Activated T-cell treated with anti-CD3 and anti-CD28 coated beads for 48 hours (primary cell): ENCODE measurements at places on chromosomes 4 and X.

- DNase-seq: no peak
Observed at GRCh38 chr4:171636606-171637005, 176.6 kb upstream of the GALNTL6 start.

- no peak for DNase-seq
Observed at GRCh38 chrX:71167031-71167781, 22.6 kb downstream of the NLGN3 start.

- DNase-seq: no peak
Observed at GRCh38 chr4:112604589-112604988, 32.1 kb downstream of the ZGRF1 start.

DNA sequence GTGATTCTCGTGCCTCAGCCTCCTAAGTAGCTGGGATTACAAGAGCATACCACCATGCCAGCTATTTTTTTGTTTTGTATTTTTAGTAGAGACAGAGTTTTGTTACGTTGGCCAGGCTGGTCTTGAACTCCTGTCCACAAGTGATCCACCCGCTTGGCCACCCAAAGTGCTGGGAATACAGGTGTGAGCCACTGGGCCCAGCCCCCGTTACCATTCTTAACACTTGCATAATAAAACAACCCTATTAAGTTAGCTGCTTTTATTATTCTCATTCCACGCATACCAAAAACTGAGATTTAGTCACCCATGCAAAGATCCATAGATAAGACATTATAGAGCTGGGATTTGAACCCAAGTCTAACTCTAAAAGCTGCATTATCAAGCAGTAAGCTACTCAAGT, 6.0 kb upstream of the TEX13A start:
- DNase-seq: no peak

GRCh38 chrX:68794461-68794860, 34.4 kb upstream of the EFNB1 start:
- no peak for DNase-seq

- DNase-seq: peak; percentile 61
Observed at GRCh38 chrX:154308108-154308946, 12.7 kb downstream of the TKTL1 start.

GRCh38 chrX:3076416-3076991, 35.2 kb downstream of the ARSF start:
- DNase-seq: no peak

DNA sequence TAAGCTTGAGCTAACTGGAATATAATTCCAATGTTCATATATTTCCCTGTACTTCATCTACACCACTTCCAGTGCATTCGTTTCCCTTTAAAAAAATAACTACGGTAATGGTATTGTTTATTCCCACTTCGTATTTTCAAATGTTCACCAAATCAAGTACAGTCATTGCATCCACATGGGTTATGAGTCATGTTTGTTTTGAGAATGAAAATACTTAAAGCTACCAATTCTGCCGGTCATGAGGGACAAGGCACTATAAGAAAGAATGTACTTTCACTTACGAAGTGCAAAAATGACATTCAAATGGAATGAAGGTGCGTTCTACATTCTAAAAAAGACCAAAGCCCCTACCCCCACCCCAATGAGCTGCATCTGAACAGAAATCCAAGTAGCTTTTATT, 174.4 kb upstream of the FGF13 start:
- no peak for DNase-seq

DNA sequence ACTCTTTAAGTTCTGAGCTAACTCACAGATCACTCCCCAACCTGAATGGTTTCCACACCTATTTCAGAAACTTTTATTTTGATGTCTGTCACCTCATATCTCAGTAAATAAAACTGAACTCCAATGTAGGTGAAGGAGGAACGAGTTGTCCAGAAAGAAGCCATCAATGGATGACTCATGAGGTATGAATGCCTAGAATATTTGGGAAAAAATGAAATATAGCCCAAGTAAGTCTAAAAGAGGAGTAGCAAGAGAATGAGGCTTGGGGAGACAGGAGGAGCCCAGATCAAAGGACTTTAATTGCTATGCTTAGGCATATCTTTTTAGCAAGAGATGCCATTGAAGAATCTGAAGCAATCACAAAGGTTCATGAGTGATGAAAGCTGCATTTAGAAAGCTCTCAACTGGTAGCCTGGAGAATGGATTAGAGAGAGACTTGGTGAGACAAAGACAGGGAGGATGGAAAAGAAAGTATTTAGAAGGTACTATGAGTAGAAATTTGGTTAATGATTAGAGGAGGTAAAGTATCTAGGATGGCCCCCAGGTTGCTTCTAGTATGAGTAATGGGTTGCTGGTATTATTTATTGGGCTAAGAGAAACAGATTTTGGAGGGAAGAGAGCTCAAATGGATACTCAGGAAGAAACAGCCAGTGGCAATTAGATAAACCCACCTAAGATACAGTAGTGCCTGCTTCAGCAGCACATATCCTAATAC, 39.4 kb downstream of the NOCT start:
- no peak for DNase-seq

GRCh38 chrX:70444326-70444945, at the start of gene DLG3:
DLG3 (plus strand) TSS chrX:70444835; CDS start chrX:70445202, 367 bp downstream.
- DNase-seq: no peak

DNA sequence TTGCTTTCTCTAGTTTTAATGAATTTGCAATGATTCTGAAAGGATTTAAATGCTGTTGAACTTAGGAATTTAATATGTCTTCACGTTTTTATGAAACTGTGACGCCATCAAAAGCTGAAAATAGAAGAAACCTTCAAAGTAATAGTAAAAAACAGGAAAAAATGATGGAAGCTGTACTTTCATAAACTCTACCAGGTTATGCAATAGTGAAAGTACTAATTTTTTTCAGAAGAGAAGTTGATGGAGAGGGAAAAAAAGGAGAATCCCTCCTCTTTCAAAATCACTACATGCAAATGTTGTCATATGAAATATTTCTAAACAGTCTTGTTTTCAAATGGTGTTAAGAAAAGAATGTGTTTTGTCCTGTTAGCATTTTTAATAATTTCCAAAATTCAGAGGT, 73.6 kb downstream of the ZNF330 start:
- DNase-seq: no peak

GRCh38 chr4:101419336-101420135, 72.2 kb upstream of the PPP3CA start:
- DNase-seq: no peak

- no peak for DNase-seq
Observed at GRCh38 chr4:133270021-133270570, 121.0 kb downstream of the PCDH10 start.

- DNase-seq: no peak
Observed at GRCh38 chr4:152981278-152981677, 45.2 kb downstream of the FHDC1 start.

DNA sequence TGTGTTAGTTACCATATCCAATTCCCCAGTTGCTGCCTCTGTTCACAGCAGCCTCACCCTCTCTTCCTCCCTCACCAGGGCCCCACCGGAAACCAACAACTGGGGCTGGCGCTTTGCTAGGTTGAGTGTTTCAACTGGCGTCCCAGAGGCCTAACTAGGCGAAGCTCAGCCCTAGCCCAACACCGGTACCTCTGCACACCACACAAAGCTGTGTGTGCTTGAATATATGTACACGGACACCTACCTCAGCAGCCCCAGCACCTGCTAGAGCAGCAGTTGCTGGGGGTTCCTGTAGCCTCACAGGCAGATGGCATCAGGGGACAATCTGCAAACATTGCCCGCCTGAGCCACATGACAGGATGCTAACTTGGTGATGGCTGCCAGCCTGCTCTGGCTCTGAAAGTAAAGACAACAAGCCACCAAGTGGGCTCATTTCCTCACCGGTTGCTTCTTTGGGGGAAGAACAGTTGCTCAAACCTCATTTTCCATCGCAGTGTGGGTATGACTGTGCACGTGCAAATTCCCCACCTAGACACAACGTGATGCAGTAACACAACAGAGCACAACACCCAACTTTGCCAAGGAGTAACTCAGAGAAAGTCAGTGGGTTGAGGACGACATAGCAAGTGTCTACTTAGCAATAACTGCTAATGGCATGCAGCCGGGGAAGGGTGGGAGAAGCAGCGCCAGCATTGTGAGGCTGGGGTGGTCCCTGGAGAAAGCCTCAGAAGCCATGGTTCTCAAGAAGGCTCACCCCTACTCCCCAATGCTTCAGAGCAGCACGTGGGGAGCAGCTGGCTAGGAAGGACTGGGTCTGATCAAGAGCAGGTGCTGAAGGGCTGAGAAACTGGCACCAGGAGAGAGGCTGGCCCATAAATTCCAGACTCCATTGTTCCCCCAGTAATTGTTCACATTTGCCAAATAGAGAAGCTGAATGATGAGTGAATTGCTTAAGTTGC, 139.5 kb downstream of the SH3KBP1 start:
- peak; percentile 44 for DNase-seq

- no peak for DNase-seq
Observed at GRCh38 chr4:75251547-75251946, 262.7 kb downstream of the RCHY1 start.

DNA sequence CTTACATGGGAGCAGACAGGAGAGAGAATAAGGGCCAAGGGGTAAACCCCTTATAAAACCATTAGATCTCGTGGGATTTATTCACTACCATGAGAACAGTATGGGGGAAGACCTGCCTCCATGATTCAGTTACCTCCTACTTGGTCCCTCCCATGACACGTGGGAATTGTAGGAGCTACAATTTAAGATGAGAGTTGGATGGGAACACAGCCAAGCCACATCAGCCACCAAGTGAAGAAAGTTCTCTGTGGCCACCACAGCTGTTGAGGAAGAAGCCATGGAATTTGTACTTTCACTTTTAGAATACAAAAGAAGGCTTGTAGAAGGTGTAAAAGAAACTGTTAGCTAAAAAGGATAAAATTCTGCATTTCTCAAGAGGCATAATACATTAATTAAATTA, 67.0 kb upstream of the CXorf51A start:
- DNase-seq: no peak

DNA sequence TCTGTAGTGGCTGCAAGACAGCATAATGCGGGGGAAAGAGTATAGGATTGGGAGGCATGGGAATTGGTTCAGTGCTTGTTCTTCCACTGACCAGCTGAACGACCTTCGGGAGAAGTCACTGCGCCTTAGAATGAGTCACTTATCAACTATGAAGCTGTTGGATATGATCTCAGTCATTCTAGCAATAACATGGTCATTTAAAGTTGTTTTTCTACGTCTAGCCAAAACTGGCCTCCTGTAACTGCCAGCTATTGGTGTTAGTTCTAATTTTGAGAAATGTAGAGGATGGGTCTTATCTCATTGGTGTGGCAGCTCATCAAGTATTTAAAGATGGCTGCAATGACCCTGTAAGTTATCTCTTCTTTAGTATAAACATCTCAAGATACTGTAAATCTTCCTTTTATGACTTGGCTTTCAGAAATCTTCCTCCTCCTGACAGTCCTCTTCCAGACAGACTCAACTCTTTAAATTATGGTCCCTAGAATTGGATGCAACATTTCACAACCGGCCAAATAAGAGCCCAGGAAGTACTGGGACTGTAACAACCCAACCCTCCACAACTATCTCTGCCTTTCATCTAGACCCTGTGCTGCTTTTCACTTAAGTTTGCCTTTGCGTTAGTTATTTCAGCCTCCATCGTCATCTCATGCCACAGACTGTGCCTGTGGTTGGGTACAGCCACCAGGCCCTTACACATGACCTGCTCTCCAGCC, 243.3 kb downstream of the CBR4 start:
- DNase-seq: no peak

- no peak for DNase-seq
Observed at GRCh38 chr4:1785592-1785991, 7.5 kb upstream of the FGFR3 start.

- DNase-seq: no peak
Observed at GRCh38 chr4:164572877-164573279, 181.1 kb upstream of the SMIM31 start.

DNA sequence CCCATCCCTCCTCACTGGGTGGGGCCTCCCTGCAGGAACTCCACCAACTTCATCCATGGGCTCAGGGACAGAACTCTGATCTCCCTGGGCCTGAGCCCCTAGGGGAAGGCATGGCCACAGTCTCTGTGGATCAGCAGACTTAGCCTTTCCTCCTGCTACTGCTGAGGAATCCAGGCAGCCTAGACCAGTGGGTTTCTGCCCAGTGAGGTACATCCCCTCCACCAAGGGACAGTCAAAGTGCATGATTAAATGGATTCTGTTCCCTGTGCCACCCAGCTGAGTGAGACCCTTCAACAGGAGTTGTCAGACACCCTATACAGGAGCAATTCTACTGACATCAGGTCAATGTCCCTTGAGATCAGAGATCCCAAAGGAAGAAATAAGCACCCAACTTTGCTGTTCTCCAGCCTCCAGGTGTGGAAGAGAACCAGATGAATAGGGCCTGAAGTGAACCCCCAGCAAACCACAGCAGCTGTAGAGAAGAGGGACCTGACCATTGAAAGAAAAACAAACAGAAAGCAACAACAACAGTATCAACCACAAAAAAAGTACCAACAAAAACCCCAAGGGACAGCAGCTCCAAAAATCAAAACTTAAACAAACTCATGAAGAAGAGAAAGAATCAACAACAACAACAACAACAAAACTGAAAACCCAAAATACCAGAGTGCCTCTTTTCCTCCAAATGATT, 84.8 kb downstream of the CHIC1 start:
- no peak for DNase-seq

GRCh38 chr4:158933236-158933635, 164.4 kb downstream of the FNIP2 start:
- no peak for DNase-seq

GRCh38 chr4:96170198-96170597, 330.3 kb downstream of the PDHA2 start:
- DNase-seq: no peak

DNA sequence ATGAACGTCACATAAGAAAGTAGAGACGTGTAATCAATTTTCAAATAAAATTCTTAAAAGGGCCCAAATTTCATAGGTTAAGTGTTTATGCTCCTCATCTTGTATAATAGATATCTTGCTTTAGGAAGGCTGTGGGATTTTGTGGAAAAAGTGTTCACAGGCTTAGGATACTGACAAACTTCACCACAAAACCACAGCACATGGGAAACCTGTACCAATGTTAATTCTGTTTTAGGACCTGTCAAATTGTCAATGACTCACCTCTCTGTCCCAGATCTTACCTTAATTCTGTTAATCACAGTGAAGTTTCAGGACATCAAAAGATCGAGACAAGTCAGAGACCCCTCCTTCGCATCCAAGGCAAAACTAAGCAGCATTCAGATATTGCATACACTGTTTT, 24.2 kb downstream of the FGFBP1 start:
- DNase-seq: no peak

- no peak for DNase-seq
Observed at GRCh38 chr4:1823545-1823932, 30.4 kb downstream of the FGFR3 start.

GRCh38 chr4:78057135-78057599, at the start of gene FRAS1:
FRAS1 (plus strand) TSS chr4:78057323; CDS start chr4:78058010, 687 bp downstream.
- peak; percentile 9 for DNase-seq

GRCh38 chr4:4408132-4408523, 21.2 kb downstream of the NSG1 start:
- DNase-seq: no peak

GRCh38 chr4:106978046-106978774, 57.9 kb downstream of the DKK2 start:
- no peak for DNase-seq

GRCh38 chr4:113389160-113389559, 339.7 kb downstream of the ANK2 start:
- no peak for DNase-seq
